GM12878 (cell line): ENCODE measurements at places on chromosomes 6 and 20. TPM values are rescaled to one million over a fixed set of nuclear protein-coding genes. Genes with fewer than 3 reads are reported as not detected.

- no peak for DNase-seq
Observed at GRCh38 chr6:46948699-46949098, 27.0 kb upstream of the ADGRF5 start.

- no peak for DNase-seq
Observed at GRCh38 chr6:118558464-118559217, 10.5 kb downstream of the PLN start.

GRCh38 chr6:147905711-147906110 lies 397.2 kb downstream of the SAMD5 start:
- DNase-seq: no peak

DNA sequence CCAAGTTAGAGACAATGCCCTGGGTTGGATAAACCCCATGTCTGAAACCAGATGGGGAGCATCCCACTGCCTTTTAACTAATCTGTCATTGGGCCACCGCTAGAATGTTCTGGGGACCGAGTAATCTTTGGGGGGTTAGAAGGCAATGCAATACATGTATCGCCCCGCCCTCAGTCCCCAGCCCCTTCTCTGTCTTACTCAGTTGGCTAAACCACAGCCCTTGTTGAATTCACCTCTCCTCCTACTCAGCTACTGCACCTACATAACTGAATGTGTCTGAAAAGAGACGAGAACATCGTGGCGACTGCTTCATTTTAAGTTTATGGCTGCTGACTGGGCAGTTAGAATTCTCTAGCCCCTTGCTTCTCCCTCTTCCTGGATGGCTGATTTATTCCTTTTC lies 15.1 kb upstream of the CCR6 start:
- no peak for DNase-seq

- no peak for DNase-seq
Observed at GRCh38 chr20:61855286-61855685, 210.4 kb downstream of the TAF4 start.

DNA sequence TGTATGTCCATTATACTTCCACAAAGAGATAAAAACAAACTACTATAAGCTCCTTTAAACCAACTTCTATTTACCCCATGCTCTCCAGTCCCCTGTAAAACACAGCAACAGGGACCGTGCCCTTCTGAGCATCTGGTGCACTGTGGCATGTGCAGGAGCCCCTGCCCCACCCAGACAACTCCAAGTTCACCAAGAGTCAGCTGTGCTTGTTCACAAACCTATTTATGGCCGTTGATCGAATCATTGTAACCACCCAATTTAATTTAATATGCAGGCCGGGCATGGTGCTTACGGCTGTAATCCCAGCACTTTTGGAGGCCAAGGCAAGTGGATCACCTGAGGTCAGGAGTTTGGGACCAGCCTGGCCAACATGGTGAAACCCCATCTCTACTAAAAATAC lies 13.7 kb upstream of the BLCAP start:
- no peak for DNase-seq

GRCh38 chr20:58377766-58378401 lies 11.1 kb upstream of the VAPB start:
- no peak for DNase-seq

DNA sequence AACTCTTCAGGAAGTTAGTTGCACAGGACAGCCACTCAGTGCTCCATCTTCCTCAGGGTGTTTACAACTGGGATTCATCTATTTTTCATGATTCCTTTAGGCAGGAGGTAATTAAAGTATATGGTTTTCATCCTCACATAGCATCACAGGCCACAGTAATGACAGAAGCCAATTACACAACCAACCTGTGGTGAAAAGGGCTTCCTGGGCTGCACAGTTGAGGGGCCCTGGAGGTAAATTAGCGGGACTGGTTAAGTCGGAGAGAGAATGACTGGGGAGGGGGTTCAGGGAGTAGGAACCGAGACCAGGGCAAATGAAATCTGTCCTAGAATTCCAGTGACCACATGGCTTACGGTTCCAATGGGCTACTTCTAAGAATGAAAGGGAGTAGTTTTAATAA lies 37.0 kb downstream of the BAK1 start:
- no peak for DNase-seq

DNA sequence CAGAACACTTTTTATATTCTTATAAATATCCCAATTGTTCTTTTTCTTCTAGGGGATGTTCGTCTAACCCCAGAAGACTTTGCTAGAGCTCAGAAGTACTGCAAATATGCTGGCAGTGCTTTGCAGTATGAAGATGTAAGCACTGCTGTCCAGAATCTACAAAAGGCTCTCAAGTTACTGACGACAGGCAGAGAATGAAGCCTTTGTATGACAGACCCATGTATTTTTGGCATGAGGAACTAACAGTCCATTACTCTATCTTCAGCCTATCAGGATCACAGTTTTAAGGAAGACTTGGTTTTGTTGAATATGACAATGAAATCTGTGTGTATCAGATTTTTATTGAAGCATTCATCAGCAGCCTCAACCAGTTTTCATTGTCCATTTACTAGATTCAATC lies 71.4 kb downstream of the VTA1 start:
- no peak for DNase-seq

GRCh38 chr20:19855416-19855815 lies 97.4 kb downstream of the RIN2 start:
- DNase-seq: no peak

DNA sequence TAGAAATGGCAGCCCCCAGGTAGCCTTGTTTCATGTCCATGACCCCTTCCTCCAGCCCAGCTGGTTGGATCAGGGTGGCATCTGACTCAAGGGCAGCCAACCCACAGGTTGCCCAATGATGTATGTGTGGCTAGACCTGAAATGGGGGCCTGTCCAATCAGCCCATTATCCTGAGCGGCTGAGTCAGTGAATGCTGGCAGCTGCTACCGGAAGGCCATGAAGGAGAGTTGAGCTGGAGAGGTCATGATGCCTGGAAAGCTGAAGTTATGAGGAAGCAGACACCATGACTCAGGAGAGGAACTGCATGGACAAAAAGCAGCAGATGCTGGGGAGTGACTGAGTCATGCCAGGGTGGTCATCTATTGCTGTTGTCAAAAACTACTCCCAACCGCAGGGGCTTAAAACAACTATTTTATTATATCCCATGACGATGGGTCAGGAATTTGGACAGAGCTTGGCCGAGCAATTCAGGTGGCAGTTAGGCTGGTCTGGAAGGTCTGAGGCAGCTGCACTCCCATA lies 67.3 kb downstream of the MDGA1 start:
- no peak for DNase-seq

- DNase-seq: no peak
Observed at GRCh38 chr6:78868116-78868515, 765 bp downstream of the IRAK1BP1 start.

DNA sequence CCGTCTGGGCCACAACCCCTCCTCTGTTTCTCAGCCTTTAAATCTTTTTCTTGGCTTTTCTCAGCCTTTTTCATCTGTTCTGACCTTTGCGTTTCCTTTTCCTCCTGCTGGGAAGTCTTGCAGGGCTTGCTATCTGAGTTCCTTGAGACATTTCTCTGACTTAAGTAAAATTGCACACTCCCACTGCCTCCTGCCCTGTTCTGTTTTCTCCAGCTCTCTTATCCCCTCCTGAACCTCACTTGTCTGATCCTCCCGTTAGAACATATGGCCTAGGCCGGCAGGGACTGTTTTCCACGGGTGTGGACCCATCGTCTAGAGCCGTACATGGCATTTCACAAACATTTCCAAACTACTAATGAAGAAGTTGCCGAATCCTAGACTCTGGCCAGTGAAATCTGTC lies 63.0 kb downstream of the ARID1B start:
- no peak for DNase-seq

DNA sequence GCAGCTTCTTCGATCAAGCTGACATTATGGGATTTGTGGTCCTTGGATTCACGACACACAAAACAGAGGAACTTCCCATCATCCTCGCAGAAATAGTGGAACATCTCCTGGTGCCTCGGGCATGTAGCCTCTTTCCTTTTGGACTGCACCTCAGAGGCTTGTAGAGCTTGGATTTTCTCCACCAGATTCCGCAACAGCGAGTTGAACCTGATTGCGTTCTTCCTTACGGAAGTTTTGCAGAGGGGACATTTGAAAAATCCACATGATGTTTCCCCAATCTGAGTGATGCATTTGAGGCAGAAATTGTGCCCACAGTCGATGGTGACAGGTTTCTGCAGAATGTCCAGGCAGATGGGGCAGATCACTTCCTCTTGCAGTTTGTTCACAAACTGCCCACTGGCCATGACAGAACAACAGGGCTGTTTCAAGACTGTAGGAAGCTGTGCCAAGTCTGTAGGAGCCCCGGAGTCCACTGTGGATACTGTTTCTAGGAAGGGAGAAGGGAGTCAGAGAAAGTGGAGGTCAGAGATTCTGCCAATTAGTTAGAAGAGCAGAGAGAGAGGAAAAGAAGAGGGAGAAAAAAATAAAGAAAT lies 392 bp downstream of the TRIM31 start:
- no peak for DNase-seq

- no peak for DNase-seq
Observed at GRCh38 chr6:30918670-30919069, 4.6 kb downstream of the VARS2 start.

GRCh38 chr6:148648754-148649453 lies 97.9 kb upstream of the UST start:
- no peak for DNase-seq

- DNase-seq: no peak
Observed at GRCh38 chr6:1504465-1504864, 105.2 kb upstream of the FOXC1 start.

Gene FKBP1C
- polyA plus RNA-seq: 1.6 and 1.7 TPM in 2 replicates

Gene MOCS3
- 4.1 and 4.6 TPM in 2 replicates for polyA plus RNA-seq

Gene ANKRD6
- 0.17 and 0.24 TPM in 2 replicates for polyA plus RNA-seq

Gene CNKSR3
- polyA plus RNA-seq: not detected in 2 replicates

Gene ARMC2
- not detected in 2 replicates for polyA plus RNA-seq
